ENCODE measurements at places on chromosomes 6 and 20.

DNA sequence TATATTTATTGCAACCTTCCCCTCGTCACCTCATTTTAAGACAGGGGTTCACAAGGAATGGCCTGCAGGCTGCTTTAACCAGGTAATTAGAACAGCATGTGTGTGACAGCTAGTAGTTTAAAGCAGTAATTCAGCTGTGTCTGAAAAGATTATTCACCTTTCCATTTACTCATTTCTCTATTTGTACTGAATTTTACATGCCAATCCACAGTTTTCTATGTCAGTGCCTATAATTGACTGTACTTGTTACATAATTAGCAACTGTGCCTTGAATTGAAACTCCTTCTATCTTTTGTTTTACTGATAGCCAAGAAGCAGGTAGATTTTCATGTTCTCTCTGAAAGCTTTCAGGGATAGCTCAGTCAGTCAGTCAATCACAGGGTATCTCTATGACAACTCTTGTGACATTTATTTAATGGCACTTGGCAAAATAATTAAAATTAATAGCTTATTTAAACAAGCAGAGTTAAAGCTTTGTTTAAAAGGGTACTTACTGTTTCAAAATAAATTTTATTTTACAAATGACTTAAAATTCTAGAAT is 214.0 kb downstream of the ZFAND3 start:
- no peak for DNase-seq

DNA sequence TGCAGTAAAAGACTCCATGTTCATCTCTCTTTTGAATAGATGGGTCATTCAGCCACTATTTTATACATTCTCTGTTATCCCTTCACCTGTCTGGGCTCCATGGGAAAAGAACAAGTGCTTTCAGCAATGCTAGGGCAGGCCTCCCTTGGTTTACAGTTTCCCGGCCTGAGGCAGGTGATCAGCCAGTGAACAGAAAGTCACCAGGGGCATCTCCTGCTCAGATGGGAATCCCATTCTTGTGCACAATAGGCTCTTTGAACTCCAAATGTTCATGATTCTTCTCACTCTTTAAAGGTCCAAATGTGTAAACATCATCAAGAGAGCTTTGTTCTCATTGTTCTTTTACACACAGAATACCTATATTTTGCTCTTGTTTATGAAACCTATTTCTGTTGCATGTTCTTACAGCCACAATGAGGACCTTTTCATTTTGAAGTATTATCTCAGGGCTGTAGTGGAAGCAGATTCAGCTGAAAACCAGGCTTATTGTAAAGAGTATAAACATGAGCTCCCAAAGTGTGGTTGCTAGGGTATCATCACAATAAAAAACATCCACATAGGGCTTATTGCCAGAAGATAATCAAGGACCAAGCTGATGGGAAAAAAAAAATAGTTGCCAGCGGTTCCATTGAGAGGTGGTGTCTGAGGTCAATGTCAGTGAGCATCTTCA is 267.1 kb upstream of the SGK1 start:
- DNase-seq = no peak

GRCh38 chr6:114030767-114031166 is 59.8 kb upstream of the HDAC2 start:
- DNase-seq = no peak

- DNase-seq = no peak
These were observed 19.8 kb downstream of the GLP1R start for GRCh38 chr6:39068391-39068790.

DNA sequence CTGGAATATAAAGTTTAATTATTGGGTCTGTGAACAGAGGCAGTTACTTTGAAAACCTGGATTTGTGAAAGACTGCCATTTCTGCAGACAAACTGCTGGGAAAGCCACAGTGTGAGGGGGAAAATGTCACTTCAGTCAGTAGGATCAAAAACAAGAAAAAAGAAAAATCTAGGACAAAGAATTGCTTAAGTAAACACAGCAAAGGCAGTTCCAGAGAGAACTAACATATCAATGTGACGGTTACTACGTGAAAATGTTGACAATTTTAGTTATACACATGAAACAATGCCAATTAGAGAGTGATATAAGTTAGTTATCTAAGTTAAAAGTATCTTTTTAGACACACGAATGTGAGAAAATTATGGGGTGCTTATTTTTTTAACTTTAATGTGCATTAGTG is 270.4 kb upstream of the RUNX2 start:
- DNase-seq = no peak

DNA sequence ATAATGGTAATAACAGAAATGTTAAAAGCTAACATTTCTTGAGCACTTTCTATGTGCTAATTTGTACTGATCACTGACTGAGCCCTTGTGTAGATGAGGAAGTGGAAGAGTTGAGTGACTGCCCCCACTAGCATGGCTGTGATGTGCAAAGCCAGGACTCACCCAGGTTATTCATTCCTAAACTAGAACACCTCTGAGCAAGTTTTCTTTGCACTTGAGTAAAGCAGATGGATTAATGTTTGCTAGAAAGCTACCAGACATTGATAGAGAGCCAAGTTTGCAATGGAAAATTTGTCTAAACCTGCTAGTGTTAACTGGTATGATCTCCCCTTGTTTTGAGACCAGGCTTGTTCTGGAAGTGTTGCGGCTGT is 467.4 kb upstream of the PLCB4 start:
- DNase-seq = no peak

GRCh38 chr6:14888575-14889000 is 357.3 kb upstream of the JARID2 start:
- no peak for DNase-seq

DNA sequence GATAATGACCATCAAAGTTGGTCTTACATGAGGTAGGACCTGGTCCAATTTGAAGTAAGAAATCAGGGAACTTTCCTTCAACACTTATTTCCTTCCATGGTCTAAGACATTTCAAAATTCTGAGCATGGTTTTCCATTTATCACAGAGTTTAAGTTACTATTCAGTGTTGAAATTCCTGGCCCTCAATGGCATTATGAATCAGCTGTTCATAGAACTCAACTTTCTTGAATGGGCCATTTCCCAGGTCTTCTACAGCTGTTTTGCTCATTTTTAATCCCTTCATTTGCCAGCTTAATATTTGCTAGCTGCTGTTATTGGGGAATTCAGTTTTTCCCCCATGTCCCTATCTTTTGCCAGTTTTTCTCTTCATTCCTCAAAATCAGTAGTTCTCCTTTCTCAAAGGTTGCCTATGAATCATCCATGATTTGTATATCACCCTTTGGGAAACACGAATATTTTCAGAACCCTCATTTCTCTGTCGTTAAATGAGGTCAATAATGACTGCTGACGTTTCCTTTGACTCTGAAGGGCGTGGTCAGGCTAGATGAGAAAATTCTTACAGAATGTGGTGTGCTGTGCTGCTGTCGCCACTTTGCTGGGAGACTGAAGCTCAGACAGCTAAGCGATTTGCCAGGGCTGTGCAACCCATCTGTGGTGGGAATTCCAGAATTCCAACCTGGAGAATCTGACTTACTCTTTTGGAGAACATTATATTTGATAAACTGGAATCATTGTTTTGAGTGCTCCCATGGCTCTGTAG is 216.5 kb upstream of the FLRT3 start:
- DNase-seq = no peak

- no peak for DNase-seq
These were observed 30.6 kb upstream of the LMBRD1 start for GRCh38 chr6:69827276-69827893.

- DNase-seq = no peak
These were observed 12.6 kb upstream of the FAM209A start for GRCh38 chr20:56511926-56512325.

DNA sequence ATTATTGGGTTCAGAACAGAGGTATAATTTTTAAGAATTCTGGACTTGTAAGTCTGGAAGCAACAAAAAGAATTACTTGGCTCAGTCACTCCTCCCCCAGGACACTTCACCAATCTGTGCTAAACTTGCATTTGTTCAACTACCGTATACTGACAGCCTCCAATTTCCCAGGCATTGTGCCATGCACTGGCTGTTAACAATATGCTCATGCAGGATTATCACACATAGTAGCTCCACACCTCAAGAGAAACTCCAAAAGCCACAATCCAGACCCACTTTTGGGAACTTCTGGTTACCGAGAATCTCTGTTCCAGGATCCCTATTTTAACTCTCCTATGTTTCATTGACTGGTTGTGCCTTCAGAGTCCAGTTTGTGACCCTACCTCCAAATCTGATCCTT is 7.7 kb downstream of the ADGRF1 start:
- DNase-seq = no peak

DNA sequence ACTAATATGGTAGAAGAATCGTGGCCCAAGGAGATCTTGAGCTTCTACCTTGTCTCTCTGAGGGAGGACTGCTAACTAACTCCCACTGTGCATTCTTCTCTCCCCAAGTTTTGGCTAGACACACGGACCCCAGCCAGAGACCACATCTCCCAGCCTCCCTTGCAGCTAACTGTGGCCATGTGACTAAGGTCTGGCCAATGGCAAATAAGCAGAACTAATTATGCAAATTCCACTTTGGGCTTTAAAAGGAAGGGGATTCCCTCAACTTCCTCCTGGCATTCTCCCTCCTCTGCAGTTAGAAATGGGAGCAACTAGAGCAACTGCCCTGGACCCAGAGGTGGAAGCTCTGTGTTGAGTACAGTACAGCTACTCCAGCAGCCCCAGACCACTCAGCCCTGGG is 15.4 kb downstream of the BPIFA2 start:
- no peak for DNase-seq

GRCh38 chr6:44527181-44527580 is 139.7 kb downstream of the CDC5L start:
- DNase-seq = no peak

DNA sequence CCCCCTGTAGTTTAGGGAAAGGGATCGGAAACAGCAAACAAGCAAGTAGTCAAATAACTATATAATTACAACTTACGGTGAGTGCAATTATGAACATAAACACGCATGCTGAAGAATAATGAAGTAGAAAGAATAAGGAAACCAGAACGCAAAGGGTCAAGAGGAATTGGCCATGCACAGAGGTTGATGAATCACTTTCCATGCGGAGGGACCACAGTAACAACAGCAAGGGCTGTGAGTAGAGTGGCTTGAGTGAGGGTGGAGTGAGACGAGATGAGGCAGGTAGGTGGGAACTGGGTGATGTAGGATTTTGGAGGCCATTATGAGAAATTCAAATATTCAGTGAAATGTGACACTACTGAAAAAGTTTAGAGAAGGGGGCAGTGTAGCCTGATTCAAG is 112.2 kb upstream of the LAMP5 start:
- no peak for DNase-seq

GRCh38 chr20:42708266-42708665 is 481.4 kb downstream of the PTPRT start:
- no peak for DNase-seq

DNA sequence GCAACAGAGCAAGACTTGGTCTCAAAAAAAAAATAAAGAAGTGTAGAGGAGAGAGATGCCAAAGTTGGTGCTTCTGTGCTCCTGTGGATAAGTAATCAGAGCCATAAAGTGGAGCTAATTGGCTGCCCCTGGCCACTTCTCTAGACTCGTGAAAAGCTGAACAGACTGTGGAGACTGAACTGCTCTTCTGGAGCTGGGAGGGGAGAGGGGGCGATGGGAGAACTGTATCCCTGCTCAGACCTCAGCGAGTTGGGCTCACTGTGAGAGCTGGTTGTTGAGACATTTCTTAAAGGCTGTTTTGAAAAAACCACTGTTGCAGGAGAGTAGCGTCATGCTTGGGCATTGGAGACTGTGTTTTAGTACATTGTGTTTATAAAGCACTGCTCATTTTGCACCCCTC is 125.7 kb downstream of the TCP11 start:
- no peak for DNase-seq

DNA sequence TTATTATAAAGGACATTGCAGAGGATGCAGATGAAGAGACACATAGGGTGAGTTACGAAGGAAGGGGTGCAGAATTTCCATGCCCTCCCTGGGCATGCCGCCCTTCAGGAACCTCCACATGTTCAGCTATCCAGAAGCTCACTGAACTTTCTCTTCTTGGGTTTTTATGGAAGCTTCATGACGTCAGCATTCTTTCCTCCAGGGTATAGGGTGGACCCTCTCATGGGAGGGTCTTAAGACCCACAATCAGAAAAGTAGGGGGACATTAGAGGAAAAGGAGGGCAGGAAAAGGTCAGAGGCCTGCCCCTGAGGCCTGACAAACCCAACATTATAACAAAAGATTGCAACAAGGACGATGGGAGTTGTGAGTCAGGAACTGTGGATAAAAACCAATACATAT is 14.6 kb upstream of the DCBLD1 start:
- no peak for DNase-seq

- no peak for DNase-seq
These were observed 51.6 kb downstream of the RALY start for GRCh38 chr20:34045294-34045693.

DNA sequence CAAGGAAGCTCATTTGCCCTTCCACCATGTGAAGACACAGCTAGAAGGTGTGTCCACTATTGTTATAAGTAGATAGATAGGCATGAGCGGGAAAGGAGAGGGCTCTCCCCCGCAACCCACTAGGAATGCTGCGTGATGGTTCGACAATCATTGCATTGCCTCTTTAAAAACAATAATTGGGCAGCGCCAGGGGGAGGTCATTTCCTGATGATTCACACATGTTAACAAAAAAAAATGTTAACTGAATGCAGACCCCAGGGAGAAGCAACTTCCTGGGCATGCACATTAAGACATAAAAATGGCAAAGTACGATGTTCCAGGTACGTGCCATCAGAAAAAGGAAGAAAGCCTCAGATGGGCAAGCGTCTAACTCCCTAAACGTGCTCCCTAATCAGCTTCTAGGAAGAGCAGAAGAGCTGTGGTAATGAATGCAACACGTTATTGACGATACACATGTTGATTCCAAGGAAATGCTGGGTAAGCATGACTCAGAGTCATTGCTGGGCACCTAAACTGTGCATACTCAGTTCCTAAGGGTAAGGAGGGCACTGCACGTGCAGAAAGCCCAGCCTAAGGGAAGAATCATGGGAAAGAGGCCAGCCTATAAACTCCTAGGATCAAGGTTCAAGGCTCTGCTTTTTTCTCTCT is 113.7 kb downstream of the FAM217A start:
- DNase-seq = no peak

GRCh38 chr6:43243664-43244321 is 512 bp downstream of the TTBK1 start:
- DNase-seq = no peak

DNA sequence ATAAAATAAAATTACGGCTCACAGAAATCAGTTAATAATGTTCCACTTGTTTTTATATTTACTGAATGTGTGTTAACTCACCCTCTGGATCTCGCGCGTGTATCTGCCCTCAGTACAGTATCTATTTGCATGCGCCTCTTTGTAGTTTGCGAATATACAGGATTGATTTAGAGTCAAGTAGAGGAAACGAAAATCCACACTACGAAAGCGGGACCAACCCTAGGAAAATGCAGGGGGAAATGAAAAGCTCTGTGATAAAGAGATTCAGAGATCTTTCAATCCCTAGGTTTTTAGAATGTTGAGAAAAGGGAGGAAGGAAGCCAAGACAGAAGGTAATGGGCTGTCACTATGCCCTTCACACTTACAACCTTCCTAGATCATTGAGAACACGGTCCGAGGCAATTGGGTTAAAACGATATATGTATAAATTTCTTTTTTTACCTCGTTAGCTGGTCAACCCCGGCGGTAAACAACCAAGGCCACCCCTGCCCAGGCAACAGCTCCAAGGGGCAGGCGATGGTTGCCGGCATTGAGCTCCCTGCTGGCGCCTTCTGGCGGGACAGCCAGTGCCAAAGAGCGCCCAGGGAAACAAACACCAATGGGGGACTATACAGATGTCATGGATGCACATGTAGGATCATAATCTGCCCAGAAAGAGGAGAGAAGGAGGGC is 792 bp upstream of the FUT9 start:
- no peak for DNase-seq

GRCh38 chr6:166169549-166170421 is 2.1 kb upstream of the TBXT start:
- no peak for DNase-seq
